ENCODE measurements at places on chromosomes 5 and 9. TPM values are rescaled to one million over a fixed set of nuclear protein-coding genes. Genes with fewer than 3 reads are reported as not detected.
A peak's percentile ranks its signal among the peaks of the same experiment; 100 is the strongest.

GRCh38 chr5:88956416-88956815, 73.4 kb upstream of the MEF2C start:
- peak; percentile 14 for DNase-seq

DNA sequence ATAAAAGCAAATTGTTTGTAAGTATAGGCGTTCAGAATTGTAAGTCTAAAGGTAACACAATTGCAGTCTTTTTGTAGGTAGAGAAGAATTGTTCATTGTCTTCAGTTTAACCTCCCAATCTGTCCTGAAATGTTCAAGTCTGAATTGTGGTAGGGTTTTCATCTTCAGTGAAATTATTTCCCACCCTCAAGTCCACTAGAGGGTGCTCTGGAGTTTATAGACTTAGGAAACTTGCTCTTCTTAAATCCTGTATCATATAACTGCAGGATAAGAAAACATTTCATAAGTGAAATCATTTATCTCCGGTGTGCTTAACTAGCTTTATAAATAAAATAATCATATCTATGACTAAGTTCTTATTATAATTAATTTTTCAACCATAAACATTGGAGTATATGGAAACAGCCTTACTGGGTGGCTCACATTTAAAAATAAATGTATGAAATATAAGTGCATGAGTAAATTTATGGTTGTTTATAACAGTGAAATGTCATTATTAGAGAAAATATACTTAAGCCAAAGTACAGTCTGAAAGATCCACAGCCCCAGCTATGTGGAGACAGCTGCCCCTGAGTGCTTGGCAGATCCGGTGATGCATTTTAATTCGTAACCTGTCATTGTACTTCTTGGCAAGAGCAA, 182.4 kb upstream of the OTULINL start:
- DNase-seq = peak; percentile 77

- no peak for DNase-seq
These were observed 163.2 kb downstream of the CACNA1B start for GRCh38 chr9:138040446-138041430.

DNA sequence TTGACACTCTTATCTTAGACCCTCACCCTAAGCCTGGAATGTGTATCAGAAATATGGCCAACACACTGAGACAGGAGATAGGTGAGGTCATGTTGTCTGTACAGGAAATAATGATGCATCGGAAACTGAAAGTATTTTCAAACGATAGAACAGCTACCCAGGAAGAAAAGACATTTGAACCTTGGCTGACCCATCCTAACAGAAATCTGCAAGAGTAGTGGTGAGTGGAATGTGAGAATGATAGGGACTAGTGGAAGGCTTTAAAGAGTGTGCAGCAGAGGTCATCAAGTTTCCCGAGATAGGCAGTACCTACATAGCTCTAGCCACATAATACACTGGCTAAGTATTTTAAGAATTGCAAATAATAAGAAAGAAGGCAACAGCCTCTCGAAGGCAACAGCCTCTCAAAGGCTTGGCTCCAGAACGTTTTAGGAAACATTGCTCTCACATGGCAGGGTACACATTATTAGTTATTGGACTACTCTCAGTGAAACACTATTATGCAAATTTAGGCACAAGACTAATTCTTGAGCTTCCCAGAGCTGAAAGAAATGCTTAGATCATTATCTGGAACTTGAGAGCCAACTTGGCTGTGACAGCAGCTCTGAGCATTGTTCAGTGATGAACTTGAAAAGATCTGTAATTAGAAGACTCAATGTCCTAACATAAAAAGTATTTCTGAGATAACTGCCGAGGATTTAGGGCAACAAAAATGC, 133.1 kb upstream of the FBXL7 start:
- peak; percentile 51 for DNase-seq

GRCh38 chr5:153896701-153897100, 142.0 kb downstream of the FAM114A2 start:
- peak; percentile 88 for DNase-seq

GRCh38 chr5:2688586-2688985, 62.9 kb downstream of the IRX2 start:
- no peak for DNase-seq

Gene GPX8
- 155 TPM for total RNA-seq

Measured in M059J (cell line).